Activated naive CD4-positive, alpha-beta T cell (primary cell): ENCODE measurements at places on chromosomes 1 and 21.

- DNase-seq = no peak
These were observed 191.5 kb upstream of the AJAP1 start for GRCh38 chr1:4462831-4463484.

GRCh38 chr1:234543442-234544086 lies 64.6 kb upstream of the TARBP1 start:
- DNase-seq = no peak

GRCh38 chr1:197463142-197463541 lies 195.1 kb downstream of the CRB1 start:
- DNase-seq = no peak

DNA sequence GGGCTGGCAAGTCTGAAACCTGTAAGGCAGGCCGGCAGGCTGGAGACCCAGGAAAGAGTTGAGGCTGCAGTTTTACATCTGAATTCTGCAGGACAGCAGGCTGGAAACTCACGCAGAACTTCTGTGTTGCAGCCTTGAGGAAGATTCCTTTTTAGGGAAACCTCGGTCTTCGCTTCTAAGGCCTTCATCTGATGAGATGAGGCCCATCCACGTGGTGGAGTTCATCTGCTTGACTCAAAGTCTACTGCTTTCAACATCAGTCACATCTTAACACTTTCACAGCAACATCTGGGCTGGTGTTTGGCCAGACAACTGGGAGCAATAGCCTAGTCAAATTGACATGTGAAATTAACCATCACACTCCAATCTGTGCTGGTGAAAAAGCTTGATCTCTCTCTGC lies 57.1 kb downstream of the EVA1C start:
- no peak for DNase-seq

- DNase-seq = no peak
These were observed 41.7 kb downstream of the HUNK start for GRCh38 chr21:31914472-31914871.

GRCh38 chr1:14367451-14367850 lies 231.0 kb upstream of the KAZN start:
- no peak for DNase-seq

DNA sequence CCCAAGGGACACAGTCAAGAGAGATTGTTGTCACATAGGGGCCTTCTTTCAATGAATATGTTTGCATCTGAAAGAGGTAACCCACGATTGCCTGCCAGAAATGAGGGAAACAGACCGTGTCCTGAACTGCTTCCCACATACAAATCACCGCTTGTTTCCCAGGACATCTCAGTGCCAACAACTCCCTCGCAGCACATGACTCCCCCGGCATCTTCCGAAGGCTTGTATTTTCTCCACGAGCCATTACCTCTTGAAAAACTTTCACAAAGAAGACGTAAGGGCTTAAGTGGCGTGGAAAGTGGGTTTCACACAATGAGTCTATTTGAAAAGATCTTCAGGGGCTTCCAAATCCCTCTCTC lies 31.6 kb upstream of the PDE9A start:
- DNase-seq = no peak

DNA sequence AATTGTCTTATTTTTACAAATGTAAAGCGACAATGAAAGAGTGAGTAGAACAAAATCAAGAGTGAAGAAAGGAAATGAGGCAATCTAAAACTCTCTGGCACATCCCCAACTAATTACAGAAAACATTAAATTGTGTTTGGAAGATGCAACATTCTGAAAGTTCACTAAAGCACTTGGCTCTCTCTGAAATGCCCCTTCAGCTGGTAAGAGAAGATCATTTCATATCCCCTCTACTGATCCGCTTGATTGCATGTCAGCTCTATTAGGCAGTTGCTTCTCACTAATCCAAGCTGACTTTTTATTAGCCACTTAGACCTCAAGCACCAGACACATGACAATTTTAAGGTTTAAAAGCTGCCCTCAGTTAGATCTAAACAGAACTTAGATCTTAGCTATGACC lies 262.8 kb upstream of the PRMT6 start:
- no peak for DNase-seq

DNA sequence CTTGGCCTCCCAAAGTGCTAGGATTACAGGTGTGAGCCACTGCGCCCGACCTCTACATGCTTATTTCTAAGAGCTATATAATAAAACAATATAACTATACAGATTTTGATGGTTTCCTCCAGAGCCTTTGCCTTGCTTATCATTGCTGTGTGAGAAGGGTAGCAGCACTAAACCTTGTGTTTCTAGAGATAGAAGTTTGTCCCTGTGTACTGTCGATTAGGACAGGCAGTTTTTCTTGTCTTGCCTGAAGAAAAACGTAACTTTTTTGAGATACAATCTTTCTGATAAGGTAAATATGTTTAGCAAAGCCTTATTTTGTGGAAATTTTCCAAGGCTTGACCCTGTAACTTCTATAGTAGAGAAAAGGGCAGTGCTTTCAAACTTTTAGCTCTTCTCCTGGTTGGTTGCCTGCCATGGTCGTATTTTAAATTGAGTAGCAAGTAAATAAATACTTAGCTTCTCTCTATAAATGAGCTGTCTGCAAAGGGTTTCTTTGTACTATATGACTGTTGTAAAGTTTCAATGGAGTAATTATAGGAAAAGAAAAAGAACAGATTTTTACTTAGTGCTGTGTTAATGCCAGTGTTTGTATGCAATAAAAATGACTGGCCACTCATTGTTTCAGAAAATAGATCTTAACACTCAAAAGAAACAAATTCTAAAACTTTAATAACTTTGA lies 86.4 kb upstream of the CACYBP start:
- DNase-seq = no peak

DNA sequence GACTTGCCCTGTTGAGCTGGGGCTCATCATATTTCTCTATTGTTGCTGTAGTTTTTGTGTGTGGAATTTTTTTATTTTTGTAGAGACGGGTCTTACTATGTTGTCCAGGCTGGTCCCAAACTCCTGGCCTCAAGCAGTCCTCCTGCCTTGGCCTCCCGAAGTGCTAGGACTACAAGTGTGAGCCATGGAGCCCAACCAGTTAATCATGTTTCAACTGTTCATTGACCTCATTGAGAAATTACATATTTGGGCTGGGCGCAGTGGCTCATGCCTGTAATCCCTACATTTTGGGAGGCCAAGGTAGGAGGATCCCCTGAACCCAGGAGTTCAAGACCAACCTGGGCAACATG lies 9.2 kb upstream of the PKNOX1 start:
- DNase-seq = no peak

DNA sequence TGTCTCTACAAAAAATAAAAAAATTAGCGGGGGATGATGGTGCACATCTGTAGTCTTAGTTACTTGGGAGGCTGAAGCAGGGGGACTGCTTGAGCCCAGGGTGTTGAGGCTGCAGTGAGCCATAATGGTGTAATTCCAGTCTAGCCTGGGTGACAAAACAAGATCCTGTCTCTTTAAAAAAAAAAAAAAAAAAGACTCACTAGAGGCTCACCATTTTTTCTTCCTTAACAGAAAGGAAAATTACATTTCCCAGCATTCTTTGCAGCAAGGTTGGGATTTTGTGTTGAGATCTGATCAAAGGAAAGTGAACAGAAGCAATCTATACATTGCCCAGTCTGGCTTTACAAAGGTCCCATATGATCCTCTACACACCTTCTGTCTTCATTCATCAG lies 21.5 kb downstream of the GFI1 start:
- no peak for DNase-seq

GRCh38 chr1:32903991-32904785 lies 3.0 kb upstream of the TMEM54 start:
- no peak for DNase-seq

GRCh38 chr1:114278911-114279310 lies 125.2 kb upstream of the SYT6 start:
- DNase-seq = no peak

DNA sequence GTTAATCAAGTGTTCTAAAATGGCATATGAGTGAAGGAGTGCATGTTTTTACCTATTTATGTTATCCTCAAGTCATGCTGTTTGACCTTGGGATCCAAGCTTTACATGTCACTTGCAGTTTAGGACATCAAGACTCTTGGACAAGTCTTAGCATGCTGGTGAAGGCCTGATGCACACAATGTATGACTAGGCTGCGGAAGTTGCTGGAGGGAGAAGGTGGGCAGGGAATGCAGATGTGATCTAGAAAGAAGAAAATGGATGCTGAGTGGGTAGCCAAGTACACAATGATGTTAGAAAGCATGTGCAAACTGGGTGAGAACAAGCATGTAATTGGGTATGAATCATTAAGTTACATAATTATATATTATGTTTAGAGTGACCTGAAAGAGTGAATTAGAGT lies 301.8 kb downstream of the BRINP2 start:
- DNase-seq = no peak

- DNase-seq = no peak
These were observed 38.0 kb downstream of the SAMD13 start for GRCh38 chr1:84339503-84339902.

DNA sequence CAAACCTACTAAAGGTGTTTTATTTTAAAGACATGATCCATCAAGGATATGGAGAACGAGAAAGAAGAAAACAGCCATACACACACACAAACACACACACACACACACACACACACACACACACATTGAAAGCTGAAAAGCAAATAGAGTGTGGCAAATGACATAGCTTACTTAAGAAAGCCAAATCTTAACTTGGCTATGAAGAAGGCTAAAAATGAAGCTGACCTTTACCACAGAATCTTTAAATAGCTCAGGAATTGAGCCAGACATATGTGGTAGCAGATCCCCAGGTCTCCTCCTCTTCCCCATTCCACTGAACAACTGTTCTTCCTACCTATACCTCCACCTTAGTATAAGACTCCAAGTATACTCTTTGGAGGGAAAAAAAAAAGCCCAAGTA lies 185.6 kb downstream of the CLEC20A start:
- DNase-seq = no peak

DNA sequence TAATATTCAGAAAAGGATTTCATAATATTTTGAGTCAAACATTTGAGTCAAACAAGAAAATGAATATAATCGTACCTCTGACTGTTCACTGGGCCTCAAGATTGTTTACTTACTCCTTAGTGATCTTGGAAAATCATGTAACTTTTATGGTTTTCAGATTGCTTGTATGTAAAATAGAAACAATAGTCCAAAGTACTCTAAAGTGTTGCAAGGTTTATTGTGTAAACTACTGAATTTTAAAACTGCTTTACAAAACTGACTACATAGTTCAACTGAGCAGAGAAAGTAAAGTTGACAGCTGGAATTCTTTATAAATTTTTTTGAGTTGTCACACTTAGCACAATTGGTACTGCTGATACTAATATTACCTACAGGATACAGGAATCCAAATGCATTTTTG lies 931.0 kb downstream of the NCAM2 start:
- no peak for DNase-seq

DNA sequence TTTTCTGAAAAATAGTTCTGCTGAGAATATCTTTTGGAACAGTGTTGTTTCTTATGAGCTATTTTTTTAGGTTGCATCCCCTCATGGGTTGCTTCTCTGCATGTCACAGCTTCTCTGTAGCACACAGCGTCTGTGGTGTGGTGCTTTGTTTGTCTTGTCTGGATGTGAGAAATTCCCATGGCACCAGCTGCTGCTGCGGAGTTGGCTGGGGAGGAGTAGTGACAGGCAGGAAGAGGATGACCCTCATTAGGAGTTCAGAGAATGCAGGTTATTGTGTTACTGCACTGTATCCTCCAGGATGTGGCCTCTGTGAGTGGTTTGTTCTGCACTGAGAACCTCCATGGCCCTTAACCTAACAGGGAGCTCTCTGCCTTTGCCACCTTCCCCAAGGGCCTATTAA lies 64.8 kb downstream of the TSEN15 start:
- DNase-seq = no peak

- no peak for DNase-seq
These were observed 25.8 kb downstream of the DHCR24 start for GRCh38 chr1:54861070-54861761.

DNA sequence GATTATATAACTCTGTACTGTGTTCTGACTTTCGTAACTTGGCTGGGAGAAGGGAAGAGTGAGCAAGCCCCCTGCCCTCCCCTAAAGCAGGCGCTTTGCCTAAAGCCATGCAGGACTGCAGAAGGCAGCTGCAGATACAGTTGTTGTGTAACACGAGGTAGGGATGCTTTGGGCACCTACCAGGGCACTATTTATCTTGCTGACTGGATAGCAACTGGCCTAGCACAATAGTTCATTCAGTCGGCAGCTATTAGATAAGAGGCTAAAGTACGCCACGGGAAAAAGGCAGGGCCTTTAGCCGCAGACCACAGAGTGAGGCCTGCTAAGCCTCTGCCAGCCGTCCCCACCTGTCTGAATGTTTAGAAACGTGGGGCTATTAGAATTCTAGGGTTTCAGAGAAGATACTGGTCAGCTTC lies 80.9 kb downstream of the TTC3 start:
- no peak for DNase-seq

- DNase-seq = no peak
These were observed 46.1 kb upstream of the ABCG1 start for GRCh38 chr21:42172596-42173483.

DNA sequence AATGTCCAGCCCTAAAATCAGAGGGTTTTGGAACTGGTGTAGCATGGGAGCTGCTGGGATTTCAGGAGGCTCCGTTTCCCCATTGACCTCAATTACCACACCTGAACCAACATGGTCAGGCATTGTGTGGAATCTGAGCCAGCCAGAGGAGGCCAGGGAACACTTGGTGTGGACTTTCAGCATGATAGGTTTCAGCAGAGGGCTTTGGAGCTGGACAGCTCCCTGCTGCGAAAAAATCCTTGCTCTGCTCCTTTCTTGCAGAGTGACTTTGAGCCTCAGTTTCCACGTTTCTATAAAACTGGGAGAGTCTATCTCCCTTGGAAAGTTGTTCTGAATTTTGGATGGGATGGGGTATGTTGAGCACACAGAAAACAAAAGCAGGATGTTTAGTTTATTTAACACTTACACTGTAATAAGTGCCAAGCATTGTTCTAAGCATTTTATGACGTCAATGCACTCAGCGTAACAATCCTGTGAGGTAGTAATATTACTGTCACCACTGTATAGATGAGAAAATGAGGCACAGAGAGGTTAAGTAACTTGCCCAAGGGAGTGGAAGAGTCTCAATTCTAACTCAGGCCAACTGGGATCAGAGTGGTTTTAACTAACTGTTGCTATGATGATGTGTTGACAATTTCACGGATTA lies 168.0 kb downstream of the GRIK3 start:
- DNase-seq = no peak

GRCh38 chr1:25794325-25794724 lies 5.7 kb upstream of the SELENON start:
- no peak for DNase-seq

DNA sequence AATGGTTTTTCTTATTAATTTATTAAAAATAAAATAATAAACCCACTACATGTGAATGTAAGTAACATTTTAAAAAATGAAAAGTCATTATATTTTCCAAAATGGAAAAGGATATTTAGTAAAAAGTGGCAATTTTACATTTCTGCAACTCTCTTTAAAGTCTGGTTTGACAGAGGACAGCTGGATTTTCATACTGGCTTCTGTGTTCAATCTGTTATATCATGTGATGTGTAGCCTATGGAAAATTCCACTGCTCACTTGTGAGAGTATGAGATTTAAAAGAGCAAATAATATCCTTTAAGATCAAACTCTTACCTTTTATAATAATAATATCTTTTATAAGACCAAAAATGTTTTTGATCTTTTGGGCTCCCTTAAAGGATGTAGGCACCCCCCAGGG lies 33.7 kb downstream of the PCP4 start:
- DNase-seq = no peak
